ENCODE measurements at places on chromosomes 12 and 14.

- no peak for DNase-seq
These were observed 297.2 kb upstream of the AMIGO2 start for GRCh38 chr12:47376927-47377326.

DNA sequence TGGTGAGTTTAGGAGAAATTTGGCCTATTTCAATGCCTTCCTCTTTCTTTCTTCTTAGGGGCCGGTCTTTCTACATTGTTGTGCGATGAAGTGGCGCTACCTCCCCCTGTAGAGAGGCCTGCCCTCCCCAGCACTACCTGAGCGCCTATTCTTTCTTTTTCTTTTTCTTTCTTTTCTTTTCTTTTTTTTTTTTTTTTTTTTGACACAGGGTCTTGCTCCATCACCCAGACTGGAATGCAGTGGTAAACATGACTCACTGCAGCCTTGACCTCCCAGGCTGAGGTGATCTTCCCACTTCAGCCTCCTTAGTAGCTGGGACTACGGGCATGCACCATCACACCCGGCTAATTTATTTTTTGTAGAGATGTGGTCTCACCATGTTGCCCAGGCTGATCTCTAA is 136.1 kb upstream of the MAX start:
- peak; percentile 80 for DNase-seq

- DNase-seq: no peak
These were observed 897 bp downstream of the ACTR10 start for GRCh38 chr14:58200846-58201245.

- DNase-seq: no peak
These were observed 78.0 kb upstream of the MDM1 start for GRCh38 chr12:68410018-68410660.

DNA sequence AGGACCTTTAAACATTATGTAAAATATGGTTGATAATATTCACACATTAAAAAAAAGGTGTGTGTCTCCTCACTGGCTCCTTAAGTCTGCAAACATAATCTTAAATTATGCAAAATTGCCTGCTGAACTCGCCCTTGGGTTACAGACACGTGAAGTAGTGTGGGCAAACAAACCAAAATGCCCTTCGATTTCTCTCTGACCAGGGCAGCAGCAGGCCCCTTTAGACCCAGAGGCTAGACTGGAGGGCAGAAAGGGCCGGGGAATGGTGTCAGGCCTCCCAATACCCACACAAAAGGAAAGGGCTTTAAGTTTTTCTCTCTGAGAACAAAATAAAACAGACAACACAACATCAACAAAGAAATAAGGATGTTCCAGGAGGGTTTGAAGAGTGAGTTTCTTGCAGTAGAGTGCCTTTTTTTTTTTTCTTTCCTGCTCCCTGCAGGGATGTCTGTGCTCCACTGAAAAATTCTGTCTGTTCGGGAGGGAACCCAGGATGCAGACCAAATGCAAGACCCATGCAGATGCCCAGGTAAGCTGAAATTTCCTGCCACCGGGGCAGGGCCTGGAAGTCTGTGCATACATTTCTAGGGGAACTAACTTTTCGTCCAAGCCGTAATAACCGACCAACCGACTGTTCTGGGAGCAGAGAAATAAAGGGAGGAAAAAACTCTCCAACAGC is 1.7 kb downstream of the TBX3 start:
- no peak for DNase-seq

DNA sequence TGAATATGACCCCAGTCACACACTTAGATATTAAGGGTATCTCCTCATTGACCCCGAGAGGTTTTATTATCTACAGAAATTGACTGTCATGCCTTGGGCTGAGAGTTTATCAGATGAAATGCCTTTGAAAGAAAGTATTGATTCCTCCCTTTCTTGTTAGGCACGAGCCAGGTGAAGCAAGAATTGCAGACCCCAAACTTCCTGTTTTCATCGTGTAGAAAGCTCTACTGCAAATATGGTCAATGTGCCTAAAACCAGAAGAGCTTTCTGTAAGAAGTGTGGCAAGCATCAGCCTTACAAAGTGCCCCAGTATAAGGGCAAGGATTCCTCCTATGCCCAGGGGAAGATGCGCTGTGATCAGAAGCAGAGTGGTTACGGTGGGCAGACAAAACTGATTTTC is 143.9 kb upstream of the FUT8 start:
- DNase-seq: no peak

GRCh38 chr14:101624536-101624935 is 63.2 kb downstream of the DIO3 start:
- DNase-seq: no peak

GRCh38 chr14:101215266-101215665 is 311.7 kb upstream of the RTL1 start:
- no peak for DNase-seq

GRCh38 chr12:89856431-89856830 is 147.8 kb upstream of the ATP2B1 start:
- no peak for DNase-seq

- DNase-seq: peak; percentile 61
These were observed 175.1 kb upstream of the ARHGAP5 start for GRCh38 chr14:31902002-31902401.

DNA sequence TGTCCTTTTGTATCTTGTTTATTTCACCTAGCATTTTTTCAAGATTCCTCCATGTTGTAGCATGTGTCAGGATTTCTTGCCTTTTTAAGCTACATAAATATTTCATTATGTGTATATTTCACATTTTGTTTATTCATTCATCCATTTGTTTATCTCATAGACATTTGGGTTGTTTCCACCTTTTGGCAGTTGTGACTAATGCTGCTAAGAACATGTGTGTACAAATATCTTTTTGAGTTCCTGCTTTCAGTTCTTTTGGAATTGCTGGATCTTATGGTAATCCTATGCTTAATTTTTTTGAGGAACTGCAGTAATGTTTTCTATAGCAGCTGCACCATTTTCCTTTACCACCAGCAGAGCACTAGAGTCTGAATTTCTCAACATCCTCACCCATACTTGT is 62.4 kb downstream of the SCN8A start:
- no peak for DNase-seq

- DNase-seq: no peak
These were observed 17.9 kb upstream of the SOS2 start for GRCh38 chr14:50249136-50249775.

DNA sequence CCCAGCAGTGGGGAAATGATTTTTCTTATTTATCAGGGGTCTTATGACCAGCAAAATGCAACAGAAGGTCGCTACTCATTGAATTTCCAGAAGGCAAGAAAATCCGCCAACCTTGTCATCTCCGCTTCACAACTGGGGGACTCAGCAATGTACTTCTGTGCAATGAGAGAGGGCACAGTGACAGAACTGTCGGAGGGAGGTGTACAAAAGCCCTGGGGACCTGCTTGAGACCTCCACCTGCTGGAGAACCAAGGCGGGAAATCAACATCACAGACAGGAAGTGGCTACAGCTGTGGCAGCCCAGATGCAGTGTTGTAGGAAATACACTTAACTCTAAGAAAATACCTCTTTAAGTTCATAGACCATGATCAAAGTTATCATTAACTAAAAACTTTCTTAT is 250.9 kb upstream of the OR4E1 start:
- no peak for DNase-seq

- DNase-seq: no peak
These were observed 11.2 kb downstream of the FIGNL2 start for GRCh38 chr12:51837286-51837685.

DNA sequence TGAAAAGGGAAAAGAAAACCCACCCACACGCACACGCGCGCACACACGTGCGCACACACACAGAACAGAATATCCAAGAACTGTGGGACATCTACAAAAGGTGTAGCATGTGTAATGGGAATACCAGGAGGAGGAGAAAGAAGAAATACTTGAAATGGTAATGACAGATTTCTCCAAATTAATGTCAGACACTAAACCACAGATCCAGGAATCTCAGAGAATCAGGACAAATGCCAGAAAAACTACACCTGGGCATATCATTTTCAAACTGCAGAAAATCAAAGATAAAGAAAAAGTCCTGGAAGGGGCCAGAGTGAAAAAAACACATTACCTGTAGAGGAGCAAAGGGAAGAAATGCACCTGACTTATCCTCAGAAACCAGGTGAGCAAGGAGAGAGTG is 26.5 kb downstream of the FBXL14 start:
- no peak for DNase-seq

- no peak for DNase-seq
These were observed 393 bp downstream of the ORMDL2 start for GRCh38 chr12:55818140-55818728.

GRCh38 chr12:120181991-120182631 is 12.4 kb downstream of the GCN1 start:
- peak; percentile 61 for DNase-seq

DNA sequence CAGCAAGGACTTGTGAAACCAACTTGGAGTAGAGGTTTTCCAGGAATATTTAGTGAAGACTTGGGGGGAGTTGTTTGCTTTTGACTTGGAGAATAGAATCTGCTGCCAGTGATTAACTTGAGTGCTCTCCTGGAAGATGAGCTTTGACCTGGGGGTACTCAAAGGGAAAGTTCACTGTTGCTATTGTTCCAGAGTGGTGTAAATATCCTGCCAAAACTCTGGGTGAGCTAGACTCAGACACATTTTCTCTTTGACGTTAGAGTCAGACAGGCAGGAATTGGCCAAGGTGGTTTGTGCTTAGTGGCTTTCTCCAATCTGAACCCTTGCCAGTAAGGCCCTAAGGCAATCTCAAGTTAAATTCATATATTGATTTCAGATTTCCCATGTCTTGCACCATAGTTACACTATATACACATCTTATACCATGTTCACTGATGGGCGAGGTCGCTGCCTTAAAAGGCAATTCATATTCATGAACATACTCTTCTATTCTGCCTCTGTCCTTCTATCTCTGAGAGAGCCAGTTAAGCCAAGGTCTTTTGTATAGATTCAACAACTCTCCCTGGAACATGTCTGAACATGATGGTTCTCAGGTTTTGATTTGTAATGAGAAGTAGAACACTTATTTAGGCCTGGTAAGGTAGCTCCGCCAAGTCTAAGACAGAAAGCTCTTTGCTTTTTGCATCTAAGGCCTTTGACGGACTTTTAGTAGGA is 204.6 kb upstream of the SLC38A2 start:
- no peak for DNase-seq

GRCh38 chr12:51009056-51009440 is 17.1 kb downstream of the SLC11A2 start:
- DNase-seq: no peak

DNA sequence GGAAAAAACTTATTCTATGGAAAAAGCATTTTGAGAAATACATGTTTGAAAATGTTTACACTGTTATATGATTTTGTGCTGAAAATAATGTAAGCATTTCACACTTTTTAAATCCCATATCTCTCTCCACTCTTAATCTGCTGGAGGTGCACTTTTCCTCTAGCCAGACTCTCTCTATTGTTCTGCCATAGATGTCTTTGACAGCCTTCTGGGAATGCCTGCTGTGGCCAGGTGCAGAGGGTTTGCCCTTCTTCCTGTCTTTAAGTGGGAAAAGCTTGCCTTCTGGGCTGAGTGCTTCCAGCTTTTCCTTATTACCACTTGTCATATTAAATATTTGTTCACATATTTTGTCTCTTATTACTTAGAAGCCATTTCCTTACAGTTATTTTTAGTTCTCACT is 60.1 kb upstream of the PPM1H start:
- DNase-seq: no peak

DNA sequence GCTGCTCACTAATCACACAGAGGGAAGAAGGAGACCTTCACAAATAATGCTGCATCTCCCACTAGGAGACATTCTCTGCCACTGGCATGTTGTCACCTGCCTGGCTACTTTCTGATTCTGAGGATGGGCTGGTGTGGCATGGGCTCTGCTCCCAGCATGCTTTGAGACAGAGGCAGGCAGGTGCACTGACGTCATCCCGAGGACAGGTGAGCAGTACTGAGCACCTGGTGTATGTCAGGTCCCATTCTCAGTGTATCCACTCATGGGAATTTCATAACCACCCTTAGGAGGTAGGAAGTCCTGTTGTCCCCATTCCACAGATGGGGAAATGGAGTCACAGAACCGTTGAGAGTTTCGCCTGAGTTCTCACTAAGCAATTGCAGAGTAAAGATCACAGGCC is 597.9 kb downstream of the VRK1 start:
- DNase-seq: no peak

Measured in PC-9 (cell line).